ENCODE measurements at places on chromosomes 7 and 10.

DNA sequence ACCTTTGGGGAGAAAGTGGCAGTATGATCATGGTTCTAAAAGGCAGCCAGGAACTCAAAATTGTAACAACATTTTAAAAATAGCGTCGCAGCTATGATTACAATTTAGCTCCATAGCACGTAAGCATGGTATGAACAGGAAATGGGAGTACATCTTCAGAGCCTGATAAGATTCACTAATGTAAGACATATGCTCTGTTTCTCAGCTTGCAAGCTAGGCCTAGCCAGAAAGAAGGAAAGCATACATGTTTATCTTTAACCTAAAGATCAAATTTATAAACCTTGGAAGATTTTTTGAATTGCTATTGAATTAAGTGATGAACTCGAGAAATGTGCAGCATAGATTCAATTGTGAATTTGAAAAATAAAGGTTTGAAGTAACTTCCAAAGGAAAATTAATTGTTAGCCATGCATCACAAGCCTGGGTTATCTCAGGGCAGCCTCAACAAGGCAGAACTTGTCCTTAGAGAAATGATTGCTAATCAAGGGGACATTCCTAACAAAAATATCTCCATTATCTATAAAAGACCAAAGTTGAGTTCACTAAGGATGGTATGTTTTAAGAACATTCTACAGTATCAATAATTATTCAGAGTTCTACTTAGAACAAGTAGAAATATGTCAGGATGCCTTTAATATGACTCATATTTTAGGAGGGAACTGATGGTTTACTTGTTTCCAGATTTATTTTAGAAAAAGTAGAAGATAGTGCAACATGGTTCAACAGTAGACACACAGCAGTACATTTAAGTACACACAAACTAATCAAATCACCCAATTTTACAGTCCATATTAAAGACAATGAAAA, 38.8 kb upstream of the SEPTIN7 start:
- no peak for DNase-seq

- DNase-seq, result no peak
Measured at GRCh38 chr7:93211228-93211818, 14.9 kb downstream of the HEPACAM2 start.

DNA sequence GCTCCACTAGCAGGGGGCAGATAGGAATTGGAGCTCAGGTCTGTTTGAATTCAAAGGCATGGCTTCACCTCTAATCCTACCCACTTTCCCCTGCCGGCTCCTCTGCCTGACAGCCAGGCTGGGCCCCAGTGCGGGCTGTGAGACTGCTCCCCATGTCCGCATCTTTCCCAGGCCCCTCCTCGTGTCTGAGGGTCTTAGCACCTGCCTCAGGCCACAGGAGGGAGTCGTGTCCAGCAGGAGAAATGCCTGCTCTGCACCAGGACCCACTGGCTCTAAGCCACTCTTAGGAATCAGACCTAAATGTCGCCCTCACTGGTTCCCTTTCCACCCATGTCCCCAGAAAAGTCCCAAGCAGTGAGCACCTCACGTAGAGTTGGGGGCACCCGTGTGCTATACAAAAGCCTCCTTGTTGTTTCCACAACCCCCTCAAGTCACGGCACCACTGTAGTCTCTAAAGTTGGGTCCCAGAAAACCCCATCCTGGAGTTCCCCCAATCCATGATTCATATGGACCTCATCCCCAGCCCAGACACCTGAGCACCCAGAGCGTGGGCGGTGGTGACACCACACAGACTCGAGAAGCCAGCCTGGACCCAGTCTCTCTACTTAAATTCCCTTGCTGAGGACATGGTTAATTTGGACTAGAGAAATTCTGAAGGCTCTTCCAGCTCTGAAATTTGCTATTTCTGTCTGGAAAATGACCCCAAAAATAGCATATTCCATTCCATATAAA, 466.4 kb upstream of the ZMIZ1 start:
- DNase-seq, result peak; percentile 14

GRCh38 chr10:109475711-109476421, 447.4 kb downstream of the XPNPEP1 start:
- no peak for DNase-seq

DNA sequence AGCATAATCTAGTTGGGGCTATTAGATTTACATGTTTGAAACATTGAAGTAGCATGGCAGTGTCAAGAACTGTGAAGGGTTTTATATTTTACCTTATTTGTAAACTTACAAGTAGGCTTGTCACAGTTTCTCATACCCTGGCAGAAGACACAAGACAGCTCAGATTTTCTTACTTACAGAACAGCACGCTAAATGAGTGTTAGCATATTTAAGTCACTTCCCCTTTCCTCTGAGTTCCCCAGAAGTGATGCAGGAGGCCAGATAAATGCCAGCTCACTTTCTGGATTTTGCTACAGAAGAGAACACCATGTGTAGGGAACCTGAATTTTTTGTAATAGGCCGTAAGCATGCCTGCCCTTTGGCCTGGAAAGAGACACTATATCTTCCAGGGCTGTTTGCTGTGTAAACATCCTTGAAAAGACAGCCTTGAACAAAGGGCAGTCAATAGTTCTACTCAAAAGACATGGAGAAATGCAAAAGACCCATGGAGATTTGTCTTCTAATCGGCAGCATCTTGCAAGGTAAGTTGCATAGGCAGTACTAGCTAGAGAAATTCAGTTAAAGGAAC, 279.1 kb downstream of the PHF14 start:
- DNase-seq, result no peak

DNA sequence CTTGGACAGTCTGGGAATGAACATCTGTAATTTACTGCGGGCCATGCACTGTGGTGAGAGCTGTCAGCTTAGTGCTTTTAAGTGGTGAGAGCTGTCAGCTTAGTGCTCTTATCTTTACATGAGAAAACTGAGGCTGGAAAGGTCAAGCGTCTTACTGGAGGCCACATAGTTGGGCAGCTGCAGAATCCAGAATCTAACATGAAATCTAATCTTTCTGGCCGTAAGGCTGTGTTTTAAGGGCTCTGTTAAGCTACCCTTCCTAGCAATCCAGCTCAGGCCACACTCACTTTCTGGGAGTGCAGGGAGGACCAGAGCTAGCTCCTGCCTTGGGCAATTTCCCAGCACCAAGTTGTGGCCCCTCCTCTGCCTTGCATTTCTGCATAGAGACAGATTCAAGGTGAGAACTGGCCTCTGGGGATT, 70.2 kb downstream of the SORCS3 start:
- no peak for DNase-seq

DNA sequence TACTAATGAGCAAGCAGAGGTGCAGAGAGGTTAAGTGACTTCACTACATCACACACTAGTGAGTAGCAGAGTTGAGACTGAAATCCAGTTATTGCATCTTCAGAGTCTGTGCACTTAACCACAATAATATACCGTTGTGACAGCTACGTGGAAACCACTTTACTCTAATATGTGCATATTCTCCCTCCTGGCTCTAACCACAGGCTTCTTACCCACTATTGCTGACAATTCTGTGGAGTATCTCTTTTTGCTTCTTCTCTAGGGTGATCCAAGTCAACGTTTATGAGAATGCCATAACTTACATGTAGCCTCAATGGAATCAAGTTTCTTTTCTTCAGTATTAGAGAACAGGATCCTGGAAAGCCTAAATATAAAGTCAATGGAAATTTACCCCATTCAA, 64.2 kb upstream of the MEOX2 start:
- DNase-seq, result no peak

DNA sequence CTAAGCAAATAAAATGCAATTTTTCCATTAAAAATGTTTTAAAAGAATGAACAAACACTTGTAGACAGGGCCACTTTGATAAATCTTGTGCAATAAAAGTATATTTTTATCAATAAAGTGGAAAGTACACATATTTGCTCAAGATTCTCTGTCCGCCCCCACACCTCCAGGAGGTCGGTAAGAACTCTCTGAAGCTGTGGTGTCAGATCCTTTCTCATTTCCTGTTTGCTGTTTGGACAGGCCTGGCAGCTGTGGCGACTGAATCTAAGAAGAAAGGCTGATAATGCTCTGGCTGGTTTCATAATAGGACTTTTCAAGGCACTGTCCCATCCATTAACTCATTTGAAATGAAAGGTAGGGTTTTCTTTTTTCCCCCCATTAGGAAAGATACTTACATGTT, 15.3 kb upstream of the ASB4 start:
- DNase-seq, result peak; percentile 23

GRCh38 chr7:114588506-114588905, 173.9 kb downstream of the FOXP2 start:
- DNase-seq, result no peak

DNA sequence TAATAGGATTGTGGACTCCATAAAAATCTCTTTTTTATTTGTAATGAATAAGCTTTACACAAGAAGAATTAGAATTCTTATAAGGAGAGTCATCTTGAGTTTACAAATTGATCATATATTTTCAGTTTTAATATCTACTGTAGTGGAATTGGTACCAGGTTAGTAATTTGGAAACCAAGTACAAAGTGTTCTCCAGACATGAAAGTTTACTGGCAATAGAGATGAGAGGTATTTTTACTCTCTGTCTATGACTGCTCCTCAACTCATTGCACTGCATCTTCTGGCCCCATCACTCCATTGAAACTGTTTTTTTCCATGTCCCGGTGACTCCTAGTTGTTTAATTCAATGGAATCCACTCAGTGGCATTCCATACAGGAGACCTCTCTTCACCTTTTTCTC, 164.5 kb upstream of the SMIM30 start:
- no peak for DNase-seq

GRCh38 chr7:29345590-29345989, 151.0 kb downstream of the CHN2 start:
- DNase-seq, result peak; percentile 71

GRCh38 chr7:76423666-76424412, 911 bp upstream of the ZP3 start:
- DNase-seq, result peak; percentile 43

DNA sequence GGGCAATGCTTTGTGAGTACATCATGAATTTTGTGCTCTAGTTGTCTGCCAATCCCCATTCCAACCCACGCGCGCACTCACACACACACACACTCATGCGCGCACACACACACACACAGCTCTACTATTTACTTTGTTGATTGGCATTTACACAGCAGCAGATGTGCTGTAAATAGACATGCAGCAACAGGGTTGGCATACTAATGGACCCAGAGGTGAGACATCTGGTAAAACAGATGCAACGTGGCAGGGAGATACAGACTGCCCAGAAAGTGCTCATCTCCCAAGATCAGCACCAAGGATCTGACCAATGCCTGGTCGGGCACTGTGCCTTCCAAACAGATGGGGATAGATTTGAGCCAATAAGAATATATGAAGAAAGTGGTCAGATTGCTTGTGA, 873.0 kb downstream of the SORCS3 start:
- DNase-seq, result no peak

DNA sequence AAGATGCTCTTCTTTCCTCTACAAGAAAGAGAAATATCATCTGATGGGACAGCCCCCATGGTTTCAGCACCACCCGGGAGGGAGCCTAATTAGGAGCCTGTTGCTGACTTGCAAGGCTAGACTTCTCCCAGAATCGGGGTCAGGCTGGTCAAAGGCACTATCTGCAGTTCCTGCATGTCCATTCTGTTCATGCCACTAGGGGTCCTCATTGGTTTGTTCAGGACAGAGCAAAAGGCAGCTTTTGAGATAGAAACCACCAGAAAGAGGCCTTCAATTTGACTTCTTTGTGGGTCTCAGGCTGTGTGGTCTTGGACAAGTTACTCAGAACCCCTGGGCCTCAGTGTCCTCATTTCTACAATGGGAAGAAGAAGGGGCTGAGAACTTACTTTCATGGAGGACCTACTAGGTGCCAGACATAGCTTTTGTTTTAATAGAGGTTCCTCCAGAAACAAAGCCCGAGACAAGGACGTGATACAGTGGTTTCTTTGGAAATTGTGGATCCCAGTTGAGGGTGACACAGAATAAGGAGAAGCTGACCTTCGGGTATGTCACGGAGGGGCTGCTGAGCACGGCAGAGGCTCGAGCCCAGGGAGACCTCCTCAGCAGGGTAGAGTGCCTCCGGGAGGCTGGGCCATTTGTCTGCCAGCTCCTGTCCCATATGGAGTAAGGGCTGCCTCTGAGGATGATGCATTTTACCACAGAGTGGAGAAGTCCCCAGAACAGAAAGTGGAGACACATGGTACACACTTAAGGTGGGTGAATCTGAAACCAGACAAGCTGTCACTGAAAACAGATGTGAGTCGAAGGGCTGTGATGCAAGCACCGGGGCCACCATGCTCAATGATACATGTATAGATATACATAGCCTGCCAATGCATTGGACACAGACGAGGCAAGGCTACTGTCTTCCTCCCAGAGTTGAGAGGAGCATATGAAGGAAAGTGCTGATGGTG, 33.1 kb upstream of the NEUROD6 start:
- peak; percentile 82 for DNase-seq

DNA sequence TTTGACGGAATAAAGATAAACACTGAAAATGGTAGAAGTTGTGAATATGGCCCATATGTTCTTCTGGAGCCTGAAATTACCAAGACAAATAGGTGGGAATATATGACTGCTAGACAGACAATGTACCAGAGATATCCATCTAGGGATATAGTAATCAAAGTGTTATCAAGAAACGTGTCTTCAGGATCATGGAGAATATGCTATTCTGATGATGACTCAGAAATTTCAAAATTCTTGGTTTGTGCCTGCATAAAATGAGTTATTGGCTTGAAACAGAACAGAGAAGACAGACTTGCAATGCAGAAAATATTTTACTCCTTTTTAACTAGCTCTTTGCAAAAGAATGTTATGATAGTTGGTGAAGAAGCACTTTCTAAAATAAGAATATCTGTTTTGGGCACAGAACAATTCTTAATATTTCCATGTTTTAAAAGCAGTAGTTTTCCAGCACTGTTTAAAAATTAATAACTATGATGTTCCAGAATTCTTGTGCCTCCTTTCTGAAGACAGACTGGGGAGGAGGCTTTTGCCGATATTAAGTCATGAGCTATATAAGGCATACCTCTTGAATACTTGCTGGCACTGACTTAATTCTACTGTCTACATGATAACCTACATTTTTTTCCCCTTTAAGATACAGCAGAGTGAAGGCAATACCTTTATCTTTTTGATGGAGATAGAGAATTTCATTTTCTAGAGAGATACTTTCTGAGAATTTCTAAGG, 34.4 kb upstream of the CABCOCO1 start:
- no peak for DNase-seq

DNA sequence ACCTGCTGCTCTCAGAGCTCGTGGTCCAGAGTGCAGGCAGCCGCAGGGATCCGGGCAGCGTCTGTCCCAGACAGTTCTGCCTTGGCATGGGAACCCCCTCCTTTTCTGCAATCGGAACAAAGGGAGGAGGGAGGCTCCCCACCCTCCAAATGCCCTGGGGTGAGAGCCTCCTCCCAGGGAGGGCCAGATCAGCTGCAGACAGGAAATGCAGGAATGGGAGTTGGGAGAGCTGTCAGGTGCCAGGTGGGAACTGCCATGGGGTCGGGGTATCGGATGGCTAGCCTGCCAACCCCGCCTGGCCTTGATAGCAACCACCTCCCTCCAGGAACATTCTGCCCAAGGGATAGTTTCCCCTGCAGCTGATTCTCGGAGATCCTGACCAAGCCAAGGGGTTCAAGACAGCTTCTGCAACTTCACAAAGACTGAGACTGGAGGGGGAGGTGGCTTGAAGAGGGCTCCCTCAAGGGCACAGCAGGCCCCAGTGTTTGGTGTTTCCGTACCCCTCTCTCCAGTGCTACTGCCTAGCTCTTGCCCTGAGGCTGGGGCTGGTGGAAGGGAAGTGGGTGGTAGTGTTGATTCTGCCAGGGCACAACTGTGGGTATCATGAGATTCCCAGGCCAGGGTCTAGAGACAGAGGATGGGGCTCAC, at the start of gene CALML5:
CALML5 (minus strand) TSS at position 78 of the 648 bp plus-strand sequence. CDS start 132 bp downstream, outside the sequence.
- no peak for DNase-seq
